ENCODE measurements at places on chromosomes 5 and 9. TPM values are rescaled to one million over a fixed set of nuclear protein-coding genes. Genes with fewer than 3 reads are reported as not detected.

- DNase-seq: no peak
These were observed 13.0 kb downstream of the PTGES2 start for GRCh38 chr9:128114326-128115186.

ECSCR gene
- total RNA-seq: not detected

DNA sequence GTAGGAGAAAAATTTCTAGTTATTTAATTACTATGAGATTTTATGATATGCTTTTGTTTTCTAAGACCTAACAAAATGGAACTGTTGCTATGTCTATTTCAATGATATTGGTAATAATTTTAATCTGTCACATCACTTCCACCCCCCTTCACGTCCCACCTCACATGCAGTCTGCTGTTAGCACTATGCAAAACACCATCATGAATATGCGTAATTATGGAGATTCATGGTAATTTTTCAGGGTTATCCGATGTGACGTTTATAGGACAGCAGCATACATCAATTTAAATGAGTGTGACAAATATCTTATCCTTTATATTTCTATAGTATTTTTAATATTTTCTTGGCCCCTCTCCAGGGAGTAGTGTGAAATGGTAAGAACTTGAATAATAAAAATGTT is 283.8 kb upstream of the TMEM161B start:
- DNase-seq: no peak

GABRG2 gene
- total RNA-seq: not detected

GRCh38 chr5:142405814-142406395 is 81.1 kb upstream of the SPRY4 start:
- DNase-seq: no peak

- no peak for DNase-seq
These were observed 105.6 kb downstream of the ATPSCKMT start for GRCh38 chr5:10144040-10144439.

DNA sequence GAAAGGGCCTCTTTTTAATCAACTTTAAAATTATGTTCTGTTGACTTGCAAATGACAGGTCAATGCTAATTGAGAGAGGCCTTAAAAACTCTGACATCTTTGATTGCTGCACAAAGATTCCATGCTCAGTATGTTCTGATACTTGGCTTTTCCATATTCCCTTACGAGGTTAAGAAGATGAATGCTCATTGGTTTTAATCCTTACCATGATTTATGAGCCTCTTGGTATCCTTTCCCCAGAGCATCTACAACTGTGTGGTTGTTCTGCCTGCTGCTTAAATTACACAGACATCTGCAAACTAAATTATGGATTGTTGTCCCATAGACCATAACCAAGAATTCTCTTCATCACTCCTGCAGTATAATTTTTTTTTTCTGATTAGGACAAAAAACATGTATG is 352.6 kb downstream of the CDH12 start:
- DNase-seq: no peak

ARL15 gene
- total RNA-seq: 10.1 TPM

- no peak for DNase-seq
These were observed 322.7 kb upstream of the SEMA6A start for GRCh38 chr5:116897291-116897690.

DNA sequence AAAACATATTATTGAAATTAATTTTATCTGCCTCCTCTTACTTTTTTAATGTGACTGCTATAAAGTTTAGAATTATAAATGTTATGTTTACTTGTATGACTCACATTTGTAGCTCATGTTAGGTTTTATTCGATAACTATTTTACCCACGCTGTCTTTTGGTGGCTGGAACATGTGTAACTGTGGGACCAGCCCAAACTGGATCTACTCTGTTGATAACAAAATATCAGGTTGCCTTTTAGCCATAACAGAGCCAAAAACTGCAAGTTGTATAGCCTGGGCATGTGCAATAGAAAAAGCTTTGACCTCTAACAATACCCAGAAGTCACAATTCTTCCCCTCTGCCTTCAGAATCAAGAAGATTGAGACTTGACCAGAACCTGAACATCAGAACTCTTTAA is 356.5 kb downstream of the PRELID2 start:
- DNase-seq: no peak

DNA sequence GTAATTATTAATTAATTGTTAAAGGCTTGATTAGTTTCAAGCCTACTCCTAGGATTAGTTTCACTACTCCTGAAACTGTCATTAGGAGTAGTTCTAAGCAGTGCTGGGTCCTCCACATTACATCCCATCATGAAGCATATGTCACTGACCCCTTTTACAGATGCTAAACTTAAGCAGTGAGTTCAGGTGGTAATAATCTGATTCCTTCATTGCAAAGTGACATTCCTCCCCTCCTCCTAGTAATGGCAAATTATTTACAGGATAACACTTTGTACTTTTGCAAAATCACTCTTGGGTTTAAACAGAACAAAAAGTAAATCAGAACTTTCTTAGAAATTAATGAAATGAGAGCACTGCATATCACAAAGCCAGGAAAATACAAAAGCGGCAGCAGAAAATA is 52.4 kb downstream of the BAAT start:
- no peak for DNase-seq

LMX1B gene
- 1.2 TPM for total RNA-seq

DNA sequence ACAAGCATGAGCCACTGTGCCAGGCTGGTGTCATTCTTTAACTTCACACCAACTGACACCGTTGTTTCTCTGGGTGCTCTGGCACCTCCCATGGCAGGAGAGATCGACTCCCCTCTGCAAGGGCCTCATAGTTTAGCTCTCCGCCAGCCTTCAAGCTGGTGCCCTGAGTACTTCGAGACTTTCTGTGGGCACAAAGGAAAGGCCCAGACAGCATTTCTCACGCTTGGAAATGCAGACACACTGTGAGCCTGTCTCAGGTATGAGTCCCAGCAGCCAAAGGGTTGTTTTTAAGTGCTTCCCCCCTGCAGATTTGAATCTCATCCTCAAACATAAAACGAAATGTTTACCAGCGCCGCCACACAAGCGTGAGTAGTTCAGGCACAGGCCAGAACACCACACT is 11.1 kb upstream of the TCF7 start:
- no peak for DNase-seq

GRCh38 chr5:74562122-74562521 is 78.4 kb downstream of the ENC1 start:
- DNase-seq: no peak

GRCh38 chr5:74866596-74867162 is 492 bp upstream of the FAM169A start:
- DNase-seq: no peak

CARTPT gene
- not detected for total RNA-seq

DNA sequence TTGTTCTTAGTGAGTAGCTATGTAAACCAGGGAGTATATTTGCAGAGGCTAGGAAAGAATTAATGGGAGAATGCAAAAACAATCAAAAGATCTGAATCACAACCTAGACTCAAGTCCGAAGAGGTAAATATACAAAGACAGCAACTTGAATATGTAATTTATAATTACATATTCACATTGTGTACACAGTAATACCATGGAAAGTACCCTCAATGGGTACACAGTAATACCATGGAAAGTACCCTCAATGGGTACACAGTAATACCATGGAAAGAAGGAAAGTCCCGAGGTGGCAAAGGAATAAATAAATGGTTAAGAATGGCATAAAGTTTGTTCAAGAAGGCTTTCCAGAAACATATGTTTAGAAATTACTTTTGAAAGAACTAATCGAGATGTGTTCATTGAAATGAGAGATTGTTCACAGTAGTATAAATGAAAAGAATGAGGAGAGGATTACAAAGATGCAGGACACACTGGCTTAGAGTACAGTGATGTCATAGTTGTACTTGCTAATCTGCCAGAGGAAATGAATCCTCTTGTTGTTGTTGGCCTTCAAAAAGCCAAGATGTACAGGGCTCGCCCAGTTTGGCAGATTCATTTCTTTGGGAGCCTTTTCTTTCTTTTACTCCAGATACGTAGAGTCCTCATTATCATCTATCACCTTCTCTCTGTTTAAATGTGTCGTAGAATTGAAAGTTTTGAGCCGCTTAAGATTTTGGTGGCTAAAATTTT is 116.0 kb downstream of the UNC13B start:
- DNase-seq: peak; percentile 1

DNA sequence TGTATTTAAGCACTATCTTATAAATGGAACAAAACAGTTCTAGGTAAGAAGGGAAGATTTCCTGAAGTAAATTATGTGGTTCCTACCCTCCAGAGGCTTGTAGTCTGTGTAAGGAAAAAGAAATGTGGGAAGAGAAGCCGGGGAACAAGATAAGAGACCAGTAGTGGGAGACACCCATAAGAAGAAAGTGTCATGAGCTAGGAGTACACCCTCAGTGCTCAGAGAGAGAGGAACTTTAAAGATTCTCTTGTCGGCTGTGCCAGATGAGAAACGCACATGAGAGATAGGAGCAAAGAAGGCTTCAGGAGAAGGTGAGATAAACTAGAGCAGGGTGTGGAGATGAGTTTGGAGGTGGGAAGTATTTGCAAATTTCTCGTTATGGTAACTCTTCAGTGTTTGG is 18.1 kb downstream of the SLC36A1 start:
- no peak for DNase-seq

DNA sequence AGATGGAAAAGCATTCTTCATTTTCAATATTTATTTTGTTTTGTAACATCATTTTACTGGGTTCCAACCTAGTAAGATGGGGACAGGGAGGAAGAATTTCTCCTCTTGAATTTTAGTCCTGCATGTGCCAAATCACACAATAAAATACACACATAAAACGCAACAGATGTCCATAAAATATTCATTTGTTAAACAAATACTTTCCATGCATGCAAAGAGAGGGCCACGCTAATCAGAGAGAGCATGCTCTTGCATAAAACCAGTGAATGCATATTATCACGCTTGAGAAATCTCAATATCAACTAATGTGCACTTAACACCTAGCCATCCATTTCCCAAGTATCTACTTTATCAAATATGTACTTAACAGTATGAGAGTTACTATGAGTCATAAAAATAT is 212.6 kb upstream of the TARS1 start:
- no peak for DNase-seq

GRCh38 chr5:143629871-143630659 is 181.9 kb upstream of the HMHB1 start:
- DNase-seq: no peak

RNF183 gene
- not detected for total RNA-seq

DAB2 gene
- total RNA-seq: 0.14 TPM

ACER2 gene
- 2.8 TPM for total RNA-seq

- DNase-seq: no peak
These were observed 375.6 kb upstream of the NUDT12 start for GRCh38 chr5:103938146-103938695.

- no peak for DNase-seq
These were observed 487.9 kb upstream of the DMAC1 start for GRCh38 chr9:8287501-8287900.

DNA sequence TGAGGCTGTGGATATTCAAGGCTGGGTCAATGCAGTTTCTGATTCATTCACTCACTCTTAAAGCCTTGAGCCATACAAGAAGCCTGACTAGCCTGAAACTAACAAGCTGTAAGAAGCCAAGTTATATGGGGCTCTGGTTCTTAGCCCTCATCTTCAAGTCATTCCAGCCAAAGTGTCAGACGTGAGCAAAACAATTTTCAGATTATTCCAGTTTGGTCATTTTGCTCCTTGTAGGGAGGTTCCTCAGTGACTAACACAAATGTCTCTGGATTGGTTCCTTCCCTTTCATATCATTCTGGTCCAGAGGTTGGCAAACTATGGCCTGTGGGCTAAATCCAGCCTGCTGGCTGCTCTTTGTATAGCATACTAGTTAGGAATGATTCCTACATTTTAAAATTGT is 12.5 kb upstream of the SHOC1 start:
- DNase-seq: no peak

GRCh38 chr9:38707885-38708637 is 11.9 kb downstream of the FAM240B start:
- no peak for DNase-seq

DNA sequence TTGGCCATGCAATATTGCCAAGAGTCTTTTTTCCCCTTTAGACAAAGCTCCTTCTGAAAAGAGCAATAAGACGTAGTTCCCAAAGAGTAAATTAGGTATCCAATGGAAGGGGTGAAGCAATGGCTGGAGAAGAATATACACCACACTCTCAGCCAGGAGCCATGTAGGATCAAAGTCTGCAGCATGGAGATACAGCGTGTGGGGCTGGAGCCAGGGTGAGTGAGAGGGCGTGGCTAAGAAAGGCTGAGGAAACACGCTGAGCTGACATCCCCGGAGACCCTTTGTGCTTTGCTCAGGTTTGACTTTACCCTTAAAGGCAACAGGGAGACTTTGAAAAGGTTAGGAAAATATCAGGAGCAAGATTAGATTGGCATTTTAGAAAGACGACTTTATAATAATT is 87.1 kb upstream of the ELL2 start:
- DNase-seq: no peak

- no peak for DNase-seq
These were observed 43.9 kb downstream of the RCL1 start for GRCh38 chr9:4836676-4837075.

GRCh38 chr5:134500699-134501430 is 24.6 kb upstream of the JADE2 start:
- no peak for DNase-seq
